ENCODE measurements at places on chromosomes 1 and 21.

DNA sequence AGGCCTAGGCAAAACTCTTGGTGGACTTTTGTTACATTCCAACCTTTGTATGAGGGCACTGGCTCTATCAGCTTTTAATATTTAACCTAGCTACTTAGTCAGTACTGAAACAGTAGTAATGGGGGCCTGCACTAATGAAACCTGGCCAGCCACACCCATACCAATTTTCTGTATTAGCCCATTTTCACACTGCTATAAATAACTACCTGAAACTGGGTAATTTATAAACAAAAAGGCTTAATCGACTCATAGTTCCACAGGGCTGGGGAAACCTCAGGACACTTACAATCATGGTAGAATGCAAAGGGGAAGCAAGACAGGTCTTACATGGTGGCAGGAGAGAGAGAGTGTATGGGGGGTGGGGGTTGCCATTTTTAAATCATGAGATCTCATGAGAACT, 245.7 kb upstream of the RGS18 start:
- DNase-seq, result no peak

DNA sequence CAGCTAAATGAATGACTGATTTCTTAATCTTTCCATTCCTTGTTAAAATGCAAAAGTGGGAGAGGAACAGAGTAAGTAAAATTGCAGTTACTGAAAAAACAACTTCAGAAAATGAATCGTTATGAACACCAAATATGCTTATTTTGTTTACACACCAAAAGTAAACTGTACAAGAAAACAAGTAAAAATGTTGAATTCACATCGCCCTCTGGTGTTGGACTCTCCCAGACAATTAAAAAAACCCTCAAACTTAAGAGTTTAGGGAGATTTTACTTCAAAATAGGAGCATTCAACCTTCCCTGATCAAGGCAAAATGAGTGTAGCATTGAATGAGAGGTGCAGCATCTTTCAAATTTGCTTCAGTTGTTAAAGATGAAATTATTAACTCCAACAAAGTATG, 19.4 kb upstream of the ESRRG start:
- DNase-seq, result no peak

DNA sequence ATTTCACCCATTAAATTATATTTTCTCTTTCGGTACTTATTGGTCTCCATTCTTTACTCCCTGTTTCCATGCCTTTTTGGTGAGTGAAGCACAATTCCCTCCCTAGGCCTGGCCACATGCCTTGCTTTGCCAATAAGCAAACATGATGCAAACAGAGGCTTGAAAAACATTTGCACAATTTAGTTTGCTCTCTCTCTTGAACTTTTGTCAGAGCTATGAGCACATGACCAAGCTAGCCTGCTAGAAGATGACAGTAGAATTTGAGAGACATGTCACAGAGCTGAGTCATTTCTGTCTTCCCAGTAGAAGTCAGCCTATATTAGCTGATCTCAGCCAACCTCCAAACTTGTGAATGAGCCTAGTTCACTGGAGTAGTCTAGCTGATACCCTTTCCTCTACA, 24.6 kb downstream of the ANGPTL3 start:
- peak; percentile 3 for DNase-seq

DNA sequence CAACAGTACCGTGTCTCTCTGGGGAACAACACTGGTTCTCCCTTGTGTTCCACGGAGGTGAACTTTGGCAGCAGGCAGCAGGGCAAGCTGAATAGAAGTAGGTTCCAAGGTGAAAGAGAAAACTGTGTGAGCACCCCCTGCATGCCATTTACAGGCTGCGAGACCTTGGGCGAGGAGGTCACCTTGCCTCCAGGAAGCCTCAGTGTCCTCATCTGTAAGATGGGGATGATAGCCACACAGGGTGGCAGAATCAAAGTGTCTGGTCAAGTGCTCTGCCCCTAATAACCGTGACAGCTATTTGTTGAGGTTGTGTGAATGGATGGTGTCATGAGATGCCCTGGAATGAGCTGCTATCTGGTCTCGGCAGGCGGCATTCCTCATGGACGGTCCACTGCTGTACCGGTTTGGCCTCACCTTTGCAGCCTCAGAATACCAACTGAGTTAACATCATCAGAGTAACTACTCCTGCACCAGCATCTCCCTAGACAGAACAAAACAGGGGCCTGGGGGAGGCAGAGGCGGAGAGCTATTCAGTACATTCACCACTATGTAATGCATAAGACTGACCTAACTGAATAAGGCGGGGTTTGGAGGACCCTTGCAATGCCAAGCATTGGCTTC, 7.4 kb upstream of the KLHDC7A start:
- DNase-seq, result no peak

DNA sequence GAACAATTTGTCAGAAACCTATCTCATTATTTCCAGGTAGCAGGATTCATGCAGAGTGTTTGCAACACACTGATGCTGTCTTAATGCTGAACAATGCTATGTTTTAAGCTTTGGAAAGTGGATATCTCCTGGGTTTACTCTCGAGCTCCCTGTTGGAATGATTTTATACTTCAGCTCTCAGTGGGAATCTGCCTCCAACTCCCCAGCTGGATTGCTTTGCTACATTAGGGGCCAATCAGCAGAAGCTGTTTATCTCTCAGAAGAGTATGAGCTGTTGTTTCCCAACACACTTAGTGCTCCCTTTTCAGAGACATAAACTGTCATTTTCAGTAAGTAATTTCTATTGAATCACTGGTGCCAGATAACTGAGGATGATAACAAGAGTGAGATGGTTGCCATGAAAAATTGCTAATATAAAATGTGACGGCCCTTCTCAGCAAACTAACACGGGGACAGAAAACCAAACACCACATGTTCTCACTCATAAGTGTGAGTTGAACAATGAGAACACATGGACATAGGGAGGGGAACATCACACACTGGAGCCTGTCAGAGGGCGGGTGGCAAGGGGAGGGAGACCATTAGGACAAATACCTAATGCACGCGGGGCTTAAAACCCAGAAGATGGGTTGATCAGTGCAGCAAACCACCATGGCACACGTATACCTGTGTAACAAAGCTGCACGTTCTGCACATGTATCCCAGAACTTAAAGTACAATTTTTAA, 265.9 kb upstream of the RUNX1 start:
- no peak for DNase-seq

DNA sequence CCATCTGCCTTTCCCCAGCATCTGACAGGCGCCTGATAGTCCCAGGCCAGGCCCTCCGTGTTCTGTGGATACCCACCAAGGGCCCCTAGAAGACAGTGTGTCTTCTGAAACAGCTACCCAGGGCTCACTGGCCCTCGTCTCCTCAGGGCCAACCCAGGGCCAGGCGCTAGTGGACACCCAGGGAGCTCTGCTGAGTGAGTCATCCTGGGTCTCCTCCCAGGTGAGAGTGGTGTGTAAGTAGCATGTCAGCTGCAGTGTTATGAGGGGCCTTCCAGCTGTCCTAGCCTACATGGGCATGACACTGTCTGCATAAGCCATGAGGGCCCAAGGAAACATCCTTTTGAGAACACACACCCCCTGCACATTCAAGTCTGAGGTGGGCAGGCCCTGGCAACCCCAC, 36.7 kb downstream of the CHD5 start:
- DNase-seq, result no peak

GRCh38 chr1:22114083-22115012, 28.5 kb downstream of the WNT4 start:
- no peak for DNase-seq

- no peak for DNase-seq
Measured at GRCh38 chr1:216119600-216119999, 303.6 kb downstream of the USH2A start.

DNA sequence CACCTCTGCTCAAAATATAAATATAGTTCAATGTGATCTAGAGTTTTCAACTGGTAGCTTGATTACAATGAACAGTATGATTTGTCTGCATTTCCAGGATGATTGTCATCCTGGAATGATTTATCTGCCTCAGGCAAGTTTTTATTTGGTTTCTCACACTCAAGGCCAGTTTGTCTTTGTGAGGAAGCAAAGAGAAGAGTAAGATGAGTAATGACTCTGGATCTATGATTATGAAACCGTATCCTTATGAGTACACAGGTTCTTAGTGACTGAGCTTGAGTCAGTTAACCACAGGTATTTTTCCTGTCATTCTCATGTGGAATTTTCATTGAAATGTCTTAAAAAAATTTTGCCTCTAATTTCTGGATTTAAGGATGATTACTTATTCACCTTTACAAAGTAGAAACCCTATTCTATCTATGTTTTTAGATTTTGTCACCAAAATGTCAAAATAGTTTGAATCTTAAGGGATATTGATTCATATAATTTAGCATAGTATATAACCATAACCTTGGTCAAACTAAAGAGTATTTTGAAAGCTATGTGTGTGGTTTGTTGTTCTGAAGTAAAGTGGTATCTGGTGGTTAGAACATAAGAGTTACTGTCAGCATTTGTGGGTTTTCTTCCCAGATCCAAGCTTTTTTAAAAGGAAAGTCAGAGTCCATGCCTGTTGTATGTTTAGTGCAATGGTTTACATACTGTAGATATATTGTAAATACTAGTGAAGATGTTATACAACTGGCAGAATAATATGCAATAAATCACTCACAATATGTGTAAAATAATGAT, 145.0 kb downstream of the RASAL2 start:
- no peak for DNase-seq

- DNase-seq, result no peak
Measured at GRCh38 chr1:98403963-98404480, 257.5 kb upstream of the SNX7 start.

DNA sequence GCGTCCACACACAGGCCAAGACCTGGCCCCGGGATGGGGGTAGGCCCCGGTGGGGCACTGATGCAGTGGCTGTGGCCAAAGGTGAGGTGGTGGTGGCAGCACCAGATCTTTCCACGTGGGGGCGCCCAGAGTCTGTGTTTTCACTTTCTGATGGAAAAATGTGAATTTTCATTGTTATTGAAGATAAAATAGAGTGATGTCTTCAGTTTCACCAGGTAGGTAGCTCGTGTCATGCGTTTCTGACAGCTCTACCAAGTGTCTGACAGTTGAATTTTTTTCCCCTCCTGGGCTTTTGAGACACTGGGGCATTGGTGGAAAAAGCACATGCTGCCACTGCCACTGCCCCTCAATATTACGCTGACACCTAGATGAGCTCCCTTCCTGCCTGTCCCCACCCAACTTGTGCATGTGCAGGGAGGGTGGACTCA, 40.0 kb upstream of the MAGOH start:
- DNase-seq, result no peak

GRCh38 chr1:159091607-159092031, 15.1 kb upstream of the AIM2 start:
- DNase-seq, result no peak

DNA sequence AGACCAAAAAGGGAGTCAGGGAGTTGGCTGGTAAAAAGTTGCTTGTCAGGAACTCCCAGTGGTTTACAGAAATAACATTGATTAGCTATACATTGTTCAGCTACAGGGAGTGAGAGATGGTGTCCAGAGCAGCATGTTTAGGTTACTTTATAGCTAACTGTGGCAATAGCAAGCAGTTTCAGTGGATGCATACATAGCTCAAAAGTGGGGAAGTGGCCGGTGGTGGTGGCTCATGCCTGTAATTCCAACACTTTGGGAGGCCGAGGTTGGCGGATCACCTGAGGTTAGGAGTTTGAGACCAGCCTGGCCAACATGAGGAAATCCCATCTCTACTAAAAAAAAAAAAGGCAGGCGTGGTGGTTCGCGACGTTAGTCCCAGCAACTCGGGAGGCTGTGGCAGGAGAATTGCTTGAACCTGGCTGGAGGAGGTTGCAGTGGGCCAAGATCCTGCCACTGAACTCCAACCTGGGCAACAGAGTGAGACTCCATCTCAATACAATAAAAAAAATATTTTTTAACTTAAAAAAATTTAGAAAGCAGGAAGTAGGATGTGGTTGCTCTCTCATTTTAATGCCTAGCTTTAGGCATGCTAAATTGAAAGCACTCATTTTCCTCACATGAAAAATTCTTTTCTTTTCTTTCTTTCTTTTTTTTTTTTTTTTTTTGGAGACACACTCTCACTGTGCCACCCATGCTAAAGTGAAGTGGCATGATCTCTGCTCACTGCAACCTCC, 109.7 kb downstream of the PPIAL4G start:
- DNase-seq, result no peak

GRCh38 chr1:230798491-230798890, 51.3 kb downstream of the CAPN9 start:
- no peak for DNase-seq

DNA sequence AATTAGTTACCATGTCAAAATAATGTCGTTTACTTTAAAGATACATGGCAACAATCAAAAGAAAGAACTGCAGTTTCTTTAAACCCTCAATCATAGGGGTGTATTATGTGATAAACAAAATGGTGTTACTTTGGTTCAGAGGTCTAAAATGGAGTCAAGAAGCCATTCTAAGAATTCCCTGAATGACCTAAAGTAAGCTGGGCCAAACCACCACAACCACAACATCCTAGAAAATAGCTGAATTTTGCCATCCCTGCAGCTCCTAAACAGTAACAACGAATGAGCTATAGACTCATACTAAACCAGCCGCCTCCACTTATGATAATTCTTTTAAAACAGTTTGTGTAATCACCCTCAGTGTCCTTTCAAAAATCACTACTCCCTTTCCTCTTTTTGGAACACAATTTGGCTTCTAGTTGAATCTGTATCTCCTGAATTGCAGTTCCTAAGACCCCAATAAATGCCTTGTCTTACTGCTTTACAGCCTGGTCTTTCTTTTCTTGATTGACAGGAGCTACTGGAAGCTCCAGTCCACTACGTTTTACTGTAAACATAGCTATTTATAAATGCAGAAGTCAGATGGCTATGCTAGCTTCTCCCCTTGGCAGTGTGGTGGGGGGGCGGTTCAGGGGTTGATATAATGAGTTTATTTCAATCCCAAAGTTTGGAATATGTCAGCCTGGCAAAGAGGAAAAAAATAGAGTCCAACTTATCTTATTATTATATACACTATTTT, 84.3 kb downstream of the PLPPR4 start:
- DNase-seq, result no peak

- no peak for DNase-seq
Measured at GRCh38 chr1:218995091-218995665, 178.5 kb upstream of the LYPLAL1 start.

- no peak for DNase-seq
Measured at GRCh38 chr1:75838079-75838478, 41.4 kb downstream of the MSH4 start.

DNA sequence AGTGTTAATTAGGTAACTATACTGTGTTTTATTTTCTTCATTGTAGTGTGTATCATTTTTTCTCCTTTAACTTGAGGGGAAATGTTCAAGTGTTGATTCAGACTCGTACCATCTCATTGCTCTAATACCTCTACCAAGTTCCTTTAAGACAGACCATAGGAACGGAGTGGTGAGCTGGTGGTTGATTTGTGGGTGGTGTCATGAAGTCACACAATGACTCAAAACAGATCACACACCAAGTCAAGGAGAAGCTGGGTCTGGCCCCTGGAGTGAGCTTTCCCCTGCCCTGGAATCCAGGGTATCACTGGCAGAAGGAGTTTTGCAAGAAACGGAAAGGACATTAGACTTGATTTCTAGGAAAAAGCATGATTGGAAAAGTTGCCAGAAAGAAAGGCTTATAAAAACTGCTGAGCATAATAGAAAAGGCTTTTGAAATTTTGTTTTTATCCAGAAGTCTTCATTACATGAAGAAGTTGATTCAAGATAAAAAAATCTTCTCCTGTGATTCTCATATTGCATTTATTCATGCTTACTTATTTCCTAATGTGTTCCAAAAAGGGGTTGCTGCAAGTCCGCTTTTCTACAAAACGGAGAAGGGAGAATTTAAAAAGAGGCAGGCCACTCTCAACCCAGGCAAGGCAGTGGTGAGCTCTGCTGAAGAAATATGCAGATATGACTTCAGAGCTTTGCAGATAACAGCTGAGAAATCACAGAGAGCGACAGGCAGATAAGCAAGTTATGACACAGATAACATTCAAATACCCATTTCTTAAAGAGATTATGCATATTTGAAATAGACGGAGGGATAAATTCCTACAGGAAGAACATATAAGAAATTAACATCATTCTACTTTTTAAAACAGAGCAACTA, 79.7 kb downstream of the TBX19 start:
- no peak for DNase-seq
